CD4-positive, alpha-beta T cell treated with Interferon alpha-2 for 1 hour (primary cell): ENCODE measurements at places on chromosomes 4 and X.

DNA sequence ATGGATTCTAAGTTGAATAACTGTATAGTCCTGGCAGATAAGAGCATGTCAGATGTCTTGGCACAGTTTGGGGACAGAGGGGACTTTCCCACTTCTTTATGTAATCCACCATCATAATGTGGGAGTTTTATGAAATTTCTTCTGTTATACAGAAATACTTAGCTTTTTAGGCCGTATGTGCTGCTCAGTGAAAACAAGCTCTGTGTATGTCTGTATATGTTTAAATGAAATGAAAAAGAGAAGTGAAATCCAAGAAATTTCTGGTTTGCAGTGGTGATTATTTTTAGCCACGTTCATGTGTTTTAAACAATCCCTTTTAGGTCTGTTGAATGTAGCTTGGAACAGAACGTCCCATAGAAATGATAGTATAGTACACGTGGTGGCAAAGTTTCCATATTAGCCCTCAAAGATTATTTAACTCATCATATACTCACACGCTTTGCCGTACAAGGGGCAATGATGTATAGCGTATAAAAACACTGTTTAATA is 41.0 kb downstream of the GAB1 start:
- DNase-seq, result no peak

GRCh38 chr4:16082426-16083240 is 1.2 kb downstream of the PROM1 start:
- DNase-seq, result no peak

GRCh38 chr4:142984871-142985585 is 138.9 kb upstream of the INPP4B start:
- no peak for DNase-seq

DNA sequence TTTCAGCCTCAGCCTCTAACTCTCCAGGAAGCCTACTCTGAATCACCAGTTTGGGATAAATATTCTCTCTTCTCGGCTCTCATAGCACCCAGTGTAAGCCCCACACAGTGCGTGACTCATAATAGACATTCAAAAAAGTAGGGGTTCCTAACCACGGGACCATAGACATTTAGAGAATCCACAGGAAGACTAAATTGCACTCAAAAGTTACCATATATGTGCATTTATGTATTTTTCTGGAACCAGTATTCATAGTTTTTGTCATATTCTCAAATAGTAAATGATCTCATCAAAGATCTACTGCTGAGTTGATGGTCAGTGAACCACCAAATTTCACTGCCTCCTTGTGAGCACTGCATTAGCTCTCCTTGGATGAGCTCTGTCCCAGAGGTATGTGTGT is 625.7 kb downstream of the SMARCA1 start:
- DNase-seq, result no peak

- no peak for DNase-seq
Observed at GRCh38 chr4:24002330-24002966, 112.6 kb upstream of the PPARGC1A start.

- DNase-seq, result no peak
Observed at GRCh38 chr4:186946136-186946535, 222.5 kb upstream of the FAT1 start.

DNA sequence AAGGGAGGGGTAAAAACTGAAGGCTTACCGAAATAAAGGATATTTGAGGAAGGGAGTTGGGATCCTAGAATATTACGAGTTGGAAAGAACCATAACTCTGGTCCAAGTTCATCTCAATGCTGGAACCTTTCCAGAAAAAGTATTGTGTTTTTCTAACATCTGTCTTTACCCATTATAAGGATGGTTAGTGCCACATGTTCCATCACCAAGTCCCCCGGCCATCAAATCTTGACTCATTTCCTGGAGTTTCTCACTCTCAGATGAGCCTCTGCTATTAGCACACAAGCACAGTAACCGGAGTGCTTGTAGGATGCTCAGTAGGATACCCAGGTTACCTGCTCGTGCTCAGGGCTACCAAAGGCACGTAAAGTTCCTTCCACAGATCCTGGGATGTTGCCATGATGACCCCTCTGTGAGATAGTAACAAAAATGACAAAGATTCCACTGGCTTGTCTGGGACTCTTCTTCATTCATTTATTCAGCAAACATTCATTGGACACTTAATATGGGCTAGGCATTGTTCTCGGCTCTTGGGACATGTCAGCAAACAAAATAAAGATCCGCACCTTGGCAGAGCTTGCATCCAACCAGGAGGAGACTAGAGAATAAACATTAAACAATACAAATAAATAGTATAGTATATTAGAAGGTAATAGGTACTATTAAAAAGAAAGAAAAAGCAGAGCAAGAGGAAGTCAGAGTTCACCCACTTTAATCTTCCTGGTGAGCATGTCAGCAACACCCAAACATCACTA is 36.3 kb downstream of the PKD2 start:
- DNase-seq, result no peak

GRCh38 chr4:41360214-41360920 is 103.6 kb downstream of the UCHL1 start:
- no peak for DNase-seq

GRCh38 chr4:100590325-100590724 is 72.5 kb upstream of the EMCN start:
- DNase-seq, result no peak

DNA sequence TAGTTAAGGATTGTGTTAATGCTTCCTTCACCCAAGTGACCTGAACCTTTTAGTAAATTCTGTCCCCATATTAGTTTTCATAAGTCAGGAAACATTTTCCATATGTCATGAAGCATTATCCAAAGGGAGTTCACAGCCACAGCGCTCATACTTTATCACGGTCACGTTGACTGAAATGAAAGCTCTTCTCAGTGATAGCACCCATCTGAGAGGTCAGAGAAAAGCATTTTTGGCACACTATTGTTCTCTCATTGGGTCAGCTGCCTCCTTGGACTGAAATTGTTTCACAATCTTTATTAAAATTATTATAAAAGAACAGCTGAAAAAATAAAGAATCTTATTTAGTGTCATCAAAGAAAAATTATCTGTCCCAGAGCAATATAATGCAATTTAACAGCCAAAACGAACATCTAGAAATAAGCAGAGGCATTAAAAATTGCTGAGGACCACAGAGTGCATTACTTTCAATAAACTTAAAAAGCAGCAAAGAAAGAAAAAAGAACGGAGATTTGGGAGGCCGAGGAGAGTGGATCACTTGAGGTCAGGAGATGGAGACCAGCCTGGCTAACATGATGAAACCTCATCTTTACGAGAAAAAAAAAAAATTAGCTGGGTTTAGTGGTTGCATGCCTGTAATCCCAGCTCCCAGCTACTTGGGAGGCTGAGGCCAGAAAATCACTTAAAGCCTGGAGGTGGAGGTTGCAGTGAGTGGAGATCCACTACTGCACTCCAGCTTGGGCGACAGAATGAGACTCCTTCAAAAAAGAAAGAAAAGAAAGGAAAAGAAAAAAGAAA is 680.8 kb upstream of the FAM241A start:
- DNase-seq, result no peak

- DNase-seq, result no peak
Observed at GRCh38 chr4:164350061-164350460, 403.9 kb upstream of the SMIM31 start.

GRCh38 chr4:31107362-31107761 is 387.2 kb downstream of the PCDH7 start:
- no peak for DNase-seq

DNA sequence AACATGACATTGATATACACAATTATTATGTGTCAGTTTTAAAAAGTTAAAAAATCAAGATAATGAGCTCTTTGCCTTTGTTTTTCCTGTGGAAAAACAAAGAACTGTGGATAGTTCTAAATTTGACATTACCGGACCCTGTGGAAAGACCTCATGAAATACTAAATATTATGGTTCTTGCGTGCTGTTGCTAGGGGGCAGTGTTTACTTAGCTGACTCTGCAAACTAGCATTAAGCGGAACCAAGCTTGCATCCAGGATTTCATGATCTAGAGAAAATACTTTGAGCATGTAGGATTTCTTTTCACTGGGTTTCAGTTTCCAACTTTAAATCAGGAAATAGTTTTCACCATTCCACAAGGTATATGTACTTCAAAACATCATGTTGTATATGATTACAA is 33.6 kb downstream of the CLCN4 start:
- DNase-seq, result peak; percentile 26

DNA sequence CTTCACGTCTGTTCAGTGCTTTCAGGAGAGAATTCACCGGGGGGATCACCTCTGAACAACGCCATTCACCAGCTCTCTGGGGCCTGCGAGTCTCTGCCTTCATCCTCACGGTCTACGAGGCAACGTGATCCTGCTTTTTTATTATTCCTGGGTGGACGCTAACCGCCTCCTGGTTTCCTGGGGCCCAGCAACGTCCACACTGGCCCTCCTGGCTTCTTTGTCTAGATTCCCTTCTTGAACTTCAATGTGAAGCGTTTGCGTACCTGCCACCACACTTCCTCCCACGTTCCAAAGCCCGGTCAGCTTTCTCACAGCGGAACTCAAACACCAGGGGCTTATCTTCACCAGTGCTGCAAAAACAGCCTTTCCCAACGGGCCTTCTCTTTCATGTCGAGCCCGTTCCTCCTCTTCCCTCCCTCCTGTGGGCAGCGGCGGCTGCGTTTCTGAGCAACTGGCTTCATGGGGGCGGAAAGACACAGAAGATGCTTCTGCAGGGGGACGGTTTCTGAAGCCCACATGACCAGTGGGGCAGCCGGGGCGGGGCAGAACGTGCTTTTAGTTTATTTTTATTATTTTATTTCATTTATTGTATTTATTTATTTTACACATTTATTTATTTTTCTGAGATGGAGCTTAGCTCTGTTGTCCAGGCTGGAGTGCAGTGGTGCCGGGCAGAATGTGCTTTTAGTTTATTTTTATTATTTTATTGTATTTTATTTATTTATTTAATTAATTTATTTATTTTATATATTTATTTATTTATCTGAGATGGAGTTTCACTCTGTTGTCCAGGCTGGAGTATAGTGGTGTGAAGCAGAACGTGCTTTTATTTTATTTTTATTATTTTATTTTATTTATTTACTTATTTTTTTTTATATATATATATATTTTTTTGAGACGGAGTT is 64.6 kb downstream of the CRLF2 start:
- DNase-seq, result no peak

DNA sequence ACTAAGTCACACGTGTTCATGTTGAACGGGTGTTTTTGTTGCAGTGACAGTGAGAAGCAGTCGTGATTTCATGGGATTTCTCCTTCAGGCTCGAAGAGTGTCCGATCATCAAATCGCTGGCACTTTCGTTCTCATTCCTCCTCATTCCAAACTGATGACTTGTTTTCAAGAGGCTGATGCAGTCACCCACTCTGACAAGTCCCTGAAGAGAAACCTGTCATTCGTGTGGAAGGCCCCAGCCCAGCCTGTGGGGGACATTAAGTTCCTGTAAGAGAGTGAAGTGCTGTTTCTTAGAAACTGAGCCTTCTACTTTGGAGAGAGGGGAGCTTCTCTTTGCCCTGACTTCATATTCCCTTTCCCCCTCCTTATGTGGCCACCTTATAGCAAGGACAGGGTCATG is 8.0 kb downstream of the REELD1 start:
- no peak for DNase-seq

GRCh38 chrX:1336948-1337779 is 579 bp downstream of the IL3RA start:
- DNase-seq, result no peak

- no peak for DNase-seq
Observed at GRCh38 chrX:113195949-113196348, 355.3 kb upstream of the AMOT start.

GRCh38 chr4:15963001-15963451 is at the start of gene FGFBP2:
Gene FGFBP2, minus strand, starts transcription at chr4:15963175. Its CDS starts 46 bp downstream, at chr4:15963129.
- peak; percentile 52 for DNase-seq

DNA sequence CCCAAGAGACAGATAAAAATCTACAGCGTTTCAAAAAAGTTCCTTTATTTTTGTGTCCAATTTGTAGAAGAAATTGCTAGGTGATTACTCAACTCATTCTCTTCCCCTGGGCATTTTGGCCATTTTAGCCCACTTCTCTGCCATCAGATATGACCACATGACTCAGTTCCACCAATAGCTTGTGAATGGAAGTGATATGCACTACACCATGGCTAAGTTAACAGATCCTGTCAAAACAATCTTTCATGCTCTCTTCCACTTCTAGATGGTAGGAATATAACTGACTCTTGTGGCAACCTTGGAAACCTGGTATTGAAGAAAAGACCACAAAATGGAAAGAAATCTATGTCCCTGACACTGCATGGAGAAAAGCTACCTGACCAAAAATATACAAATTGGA is 26.2 kb upstream of the FREM3 start:
- DNase-seq, result no peak

- DNase-seq, result no peak
Observed at GRCh38 chr4:79047316-79047715, 108.1 kb upstream of the PAQR3 start.

DNA sequence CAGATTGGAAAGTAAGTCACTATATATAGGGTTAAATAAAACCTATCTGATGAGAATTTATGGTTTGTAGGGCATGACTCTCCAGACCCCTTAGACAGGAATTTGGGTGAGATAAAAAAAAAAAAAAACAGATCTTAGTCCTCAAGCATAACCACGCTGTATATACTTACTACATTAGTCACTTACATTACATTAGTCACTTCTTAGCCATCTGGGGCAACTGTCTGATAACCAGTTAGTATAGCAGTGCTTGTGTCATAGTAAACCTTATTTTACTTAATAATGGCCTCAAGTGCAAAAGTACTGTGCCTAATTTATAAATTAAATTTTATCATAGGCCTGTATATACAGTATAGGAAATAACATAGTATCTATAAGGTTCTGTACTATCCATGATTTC is 60.2 kb upstream of the RPS6KA6 start:
- no peak for DNase-seq

DNA sequence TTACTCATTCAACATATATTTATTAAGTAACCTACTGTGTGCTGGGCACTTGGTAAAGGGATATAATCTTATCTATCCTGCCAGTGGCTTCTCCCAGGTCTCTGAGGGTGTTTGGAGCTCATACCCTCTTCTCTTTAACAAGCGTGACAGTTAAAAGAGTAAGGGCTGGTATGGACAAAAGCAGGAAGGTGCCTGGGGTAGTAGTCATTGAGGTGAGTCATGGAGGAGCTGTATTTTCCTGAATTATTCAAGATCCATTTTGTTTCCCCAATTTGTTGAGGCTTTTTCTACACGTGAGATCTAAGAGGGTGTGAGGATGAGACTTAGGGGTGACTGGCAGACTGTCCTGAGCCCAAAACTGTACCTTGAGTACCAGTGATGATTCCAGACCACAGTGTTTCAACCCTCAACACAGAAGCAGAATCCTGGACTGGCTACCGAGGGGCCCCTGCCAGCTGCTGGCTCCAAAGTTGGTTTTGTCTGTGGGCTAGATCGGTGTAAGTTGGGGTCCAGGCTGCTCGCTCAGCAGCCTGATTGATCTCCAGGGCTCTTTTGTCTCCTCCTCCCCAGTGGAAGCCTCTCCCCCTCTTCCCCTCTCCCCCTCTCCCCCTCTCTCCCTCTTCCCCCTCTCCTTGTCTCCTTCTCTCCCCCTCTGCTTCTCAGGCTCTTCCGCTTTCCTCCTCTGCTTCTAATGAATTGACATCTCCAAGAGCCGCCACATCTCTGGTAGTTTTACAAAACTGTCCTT is at the start of gene DRP2:
Gene DRP2, plus strand, starts transcription at position 671 of the 748 bp plus-strand sequence. CDS start 11,862 bp downstream, outside the sequence.
- no peak for DNase-seq

- no peak for DNase-seq
Observed at GRCh38 chr4:78683352-78683751, 92.8 kb upstream of the BMP2K start.

- peak; percentile 30 for DNase-seq
Observed at GRCh38 chr4:17809667-17810066, 890 bp downstream of the DCAF16 start.
